ENCODE measurements at places on chromosomes 16 and 17. TPM values are rescaled to one million over a fixed set of nuclear protein-coding genes. Genes with fewer than 3 reads are reported as not detected.

The SENP3 gene
- 54.6 TPM for polyA plus RNA-seq

The SMIM22 gene
- polyA plus RNA-seq: 52.2 TPM

The GP1BA gene
- polyA plus RNA-seq: 0.04 TPM

The OR1F1 gene
- not detected for polyA plus RNA-seq

The CACNG5 gene
- polyA plus RNA-seq: not detected

The LGALS9B gene
- not detected for polyA plus RNA-seq

The FAM117A gene
- polyA plus RNA-seq: 33.1 TPM

The HIGD1B gene
- polyA plus RNA-seq: 9.6 TPM

The MYH1 gene
- not detected for polyA plus RNA-seq

The NUDT7 gene
- polyA plus RNA-seq: 17.1 TPM

The KRT25 gene
- not detected for polyA plus RNA-seq

The PRSS21 gene
- 0.11 TPM for polyA plus RNA-seq

The FN3KRP gene
- polyA plus RNA-seq: 40.9 TPM

The SLC12A3 gene
- polyA plus RNA-seq: 0.06 TPM

The MYO15B gene
- polyA plus RNA-seq: 78.1 TPM

The C16orf96 gene
- polyA plus RNA-seq: 0.04 TPM

The ABAT gene
- 12.3 TPM for polyA plus RNA-seq

The KCTD2 gene
- 29.1 TPM for polyA plus RNA-seq

The ATXN2L gene
- polyA plus RNA-seq: 69.8 TPM

The MFAP4 gene
- 1,046 TPM for polyA plus RNA-seq

The DNASE1L2 gene
- 0.77 TPM for polyA plus RNA-seq

The LDHD gene
- polyA plus RNA-seq: 4.6 TPM

The SLC5A10 gene
- 0.05 TPM for polyA plus RNA-seq
